Stimulated activated CD4-positive, alpha-beta T cell treated with anti-CD3 and anti-CD28 coated beads, TNF-alpha, amount 100 ng/mL, for 48 hours (primary cell): ENCODE measurements at places on chromosomes 4 and X.

DNA sequence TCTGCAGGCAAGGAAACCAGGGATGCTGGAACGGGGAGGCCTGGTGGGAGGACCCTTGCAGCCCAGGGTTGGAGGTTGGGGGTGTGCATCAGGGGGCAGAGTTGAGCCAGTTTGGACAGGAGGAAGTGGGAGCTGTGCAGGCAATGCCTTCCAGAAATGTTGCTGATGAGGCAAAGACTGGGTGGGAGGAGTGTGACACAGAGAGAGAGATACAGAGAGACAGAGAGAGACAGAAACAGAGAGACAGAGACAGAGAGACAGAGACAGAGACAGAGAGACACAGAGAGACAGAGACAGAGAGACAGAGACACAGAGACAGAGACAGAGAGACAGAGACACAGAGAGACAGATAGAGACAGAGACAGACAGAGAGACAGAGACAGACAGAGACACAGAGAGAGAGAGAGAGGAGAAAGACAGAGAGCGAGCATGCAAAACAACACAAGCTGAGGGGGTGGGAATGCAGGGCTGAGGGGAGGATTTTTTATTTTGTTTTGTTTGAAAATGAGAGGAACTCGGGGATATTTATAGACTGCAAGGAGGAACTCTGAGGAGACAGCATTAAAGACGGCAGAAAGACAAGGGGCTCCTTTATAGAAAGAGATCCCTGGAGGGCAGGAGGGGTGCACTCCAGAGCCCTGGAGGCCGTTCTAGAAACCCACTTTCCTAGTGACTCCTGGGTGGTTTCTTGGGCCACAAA, 1.9 kb upstream of the HAUS3 start:
- DNase-seq: no peak

DNA sequence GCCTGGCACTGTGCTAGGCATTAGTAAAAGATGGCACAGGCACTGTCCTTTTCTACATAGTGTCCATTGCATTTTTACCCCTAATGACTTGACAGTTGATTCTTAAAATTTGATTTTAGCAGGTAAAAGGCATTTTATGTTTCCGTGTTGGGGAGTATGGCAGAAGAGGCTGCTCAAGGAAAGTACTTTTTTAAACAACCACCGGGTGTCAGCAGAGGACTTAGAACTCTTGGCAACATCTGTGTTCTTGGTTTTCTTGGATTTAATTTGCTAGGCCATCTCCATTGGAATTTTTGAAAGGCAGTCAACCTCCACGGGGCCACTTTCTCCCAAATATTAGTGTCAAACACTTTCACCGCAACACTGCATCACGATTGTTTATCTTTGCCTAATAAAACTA, 102.9 kb downstream of the TSPAN7 start:
- no peak for DNase-seq

DNA sequence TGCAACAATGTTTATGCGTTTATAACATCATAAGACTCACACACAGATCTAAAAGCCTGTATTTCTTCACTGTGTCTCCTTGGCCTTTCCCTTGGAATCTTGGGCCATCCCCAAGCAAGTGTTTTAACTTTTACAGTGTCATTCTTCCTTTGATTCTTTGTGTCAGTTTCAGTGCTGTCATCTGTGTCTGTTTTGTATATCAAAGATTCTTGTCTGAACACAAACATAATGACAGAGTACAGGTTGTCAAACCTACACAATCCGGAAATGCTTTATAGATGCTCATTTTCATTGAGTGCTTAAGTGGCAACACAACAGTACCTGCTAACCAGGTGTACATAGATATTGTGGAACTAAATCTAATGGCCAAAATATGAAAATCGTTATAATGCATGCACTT, 1500.0 kb downstream of the TECRL start:
- no peak for DNase-seq

GRCh38 chrX:103663981-103664762, 22.3 kb downstream of the MORF4L2 start:
- DNase-seq: no peak

DNA sequence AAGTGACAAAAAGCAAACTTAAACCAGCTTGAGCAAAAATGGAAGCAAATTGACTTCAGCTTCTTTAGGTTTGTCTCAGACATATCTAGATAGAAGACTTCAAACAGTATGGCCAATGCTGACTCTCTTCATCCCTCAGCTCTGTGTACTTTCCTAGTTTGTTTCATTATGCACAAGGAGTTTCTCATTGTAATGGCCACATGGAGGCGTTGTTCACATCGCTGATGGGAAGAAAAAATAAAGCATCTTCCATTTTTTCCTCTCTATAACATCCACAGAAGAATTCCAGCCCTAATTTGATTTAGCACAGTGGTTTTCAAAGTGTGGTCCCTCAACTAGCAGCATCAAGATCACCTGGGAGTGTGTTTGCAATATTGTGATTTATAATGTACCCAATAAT, 397.5 kb upstream of the PRKX start:
- no peak for DNase-seq

- DNase-seq: no peak
These were observed 82.6 kb upstream of the DHX15 start for GRCh38 chr4:24666816-24667477.

- DNase-seq: no peak
These were observed 13.8 kb downstream of the RNF4 start for GRCh38 chr4:2482693-2483092.

- no peak for DNase-seq
These were observed 605.9 kb upstream of the DIPK2B start for GRCh38 chrX:45806410-45807121.

- DNase-seq: no peak
These were observed 307.3 kb downstream of the RAPGEF2 start for GRCh38 chr4:159410076-159410777.

GRCh38 chrX:109830157-109830703, 97.2 kb upstream of the ACSL4 start:
- no peak for DNase-seq

DNA sequence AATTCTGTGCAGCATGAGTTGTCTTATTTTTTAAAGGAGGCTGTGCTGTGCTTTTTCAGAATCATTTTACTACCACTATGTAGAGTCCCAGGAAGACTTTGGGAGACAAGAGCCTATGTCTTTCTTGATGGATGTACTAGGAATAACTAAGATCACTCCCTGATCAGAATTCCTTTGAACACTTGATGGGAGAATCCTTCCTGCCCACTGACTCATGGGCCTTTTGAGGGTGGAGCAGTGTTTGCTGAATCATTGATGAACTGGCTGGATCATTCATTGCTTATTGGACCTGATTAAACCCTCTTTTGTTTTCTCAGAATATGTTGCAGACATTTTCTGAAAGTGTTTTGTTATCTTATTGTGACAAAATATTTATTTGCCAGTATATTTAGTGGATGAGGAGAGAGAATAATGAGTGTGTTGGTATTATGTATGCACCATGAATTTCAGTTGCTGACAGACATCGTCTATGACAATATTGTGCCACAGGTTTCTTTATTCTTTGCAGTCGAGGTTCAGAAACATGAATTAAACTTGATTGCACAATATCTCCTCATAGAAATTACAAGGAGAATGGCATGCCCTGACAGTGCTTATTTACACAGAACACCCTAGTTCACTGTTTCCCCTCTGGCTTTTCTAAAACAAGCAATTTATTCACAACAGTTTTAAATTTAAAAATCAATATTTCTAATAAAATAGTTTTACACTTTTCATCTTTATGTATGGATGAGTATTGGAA, 36.3 kb downstream of the POU4F2 start:
- no peak for DNase-seq

GRCh38 chr4:131304686-131305085, 1844.4 kb upstream of the PCDH10 start:
- DNase-seq: no peak

GRCh38 chr4:102536768-102537167, 35.6 kb downstream of the NFKB1 start:
- no peak for DNase-seq

DNA sequence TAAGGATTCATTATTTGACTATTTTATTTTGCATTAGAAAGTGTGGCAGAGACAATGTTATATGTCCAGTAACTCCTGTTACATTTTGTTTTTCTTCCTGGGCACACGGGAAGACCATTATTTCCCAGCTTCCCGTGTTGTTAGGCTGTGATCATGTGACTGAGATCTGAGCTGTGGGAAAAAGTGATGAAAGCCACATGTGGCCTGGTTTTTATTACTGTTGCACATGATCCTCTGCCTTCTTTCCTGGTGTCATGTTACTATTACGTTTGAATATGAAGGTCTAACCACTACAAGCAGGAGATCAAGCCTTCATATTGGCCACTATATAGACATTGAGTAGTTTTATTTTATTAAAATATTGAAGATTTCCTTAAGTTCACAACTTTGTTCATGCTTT, 28.2 kb upstream of the MID1 start:
- no peak for DNase-seq

DNA sequence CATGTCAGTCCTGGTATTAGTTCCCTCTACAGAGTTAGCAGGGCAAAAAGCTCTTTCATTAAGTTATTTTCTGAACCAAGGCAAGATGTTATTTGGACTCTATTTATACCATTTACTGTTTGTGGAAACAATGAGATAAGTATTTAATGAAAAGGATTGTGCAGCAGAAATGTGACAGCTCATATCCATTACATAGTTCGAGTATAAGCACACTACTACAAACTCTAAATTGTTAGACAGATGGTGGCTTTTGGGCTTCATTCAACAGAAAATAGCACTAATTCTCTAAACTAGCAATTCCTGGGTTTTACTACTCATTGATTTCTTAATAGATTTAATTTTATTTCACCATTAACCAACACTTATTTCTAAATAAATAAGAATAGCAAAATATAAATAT, 95.2 kb upstream of the ANK2 start:
- DNase-seq: no peak

DNA sequence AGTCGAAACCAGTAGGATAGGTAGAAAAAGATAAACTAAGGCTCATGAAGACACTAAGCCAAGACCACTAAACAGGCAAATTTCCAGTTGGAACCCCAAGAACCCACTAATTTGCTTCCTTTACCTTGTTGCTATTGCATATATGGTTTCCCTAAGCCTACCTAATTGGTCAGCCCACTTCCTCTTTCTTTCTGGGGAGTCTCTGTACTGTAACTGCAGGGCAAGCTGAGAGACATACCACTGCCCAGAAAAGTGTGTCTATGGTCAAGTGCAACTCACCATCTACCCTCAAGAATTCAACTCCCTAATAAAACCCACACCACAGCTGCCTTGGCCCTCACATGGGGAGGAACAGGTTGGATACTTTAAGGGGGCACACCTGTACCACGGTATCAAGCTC, 28.6 kb downstream of the IDS start:
- DNase-seq: no peak

DNA sequence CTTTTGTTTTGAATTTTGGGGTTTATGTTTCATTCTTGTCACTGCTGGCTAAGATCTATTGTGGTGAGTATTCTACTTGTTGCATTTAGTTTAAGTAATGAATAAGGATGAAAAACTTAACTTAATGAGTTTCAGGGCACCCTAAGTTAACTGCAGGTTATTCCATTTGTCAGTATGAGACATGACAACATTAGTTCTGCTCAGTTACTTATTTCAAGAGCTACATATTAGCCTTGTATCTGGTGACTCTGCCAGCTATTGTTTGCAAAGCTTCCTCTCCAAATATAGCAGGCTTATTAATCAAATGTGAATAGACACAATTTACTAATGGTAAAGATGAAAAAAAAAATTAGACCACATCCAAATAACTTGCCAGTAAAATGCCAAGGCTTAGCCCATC, 567.1 kb downstream of the IL15 start:
- no peak for DNase-seq

- DNase-seq: no peak
These were observed 2733.7 kb downstream of the PCDH7 start for GRCh38 chr4:33453916-33454315.

- DNase-seq: no peak
These were observed 492.3 kb downstream of the MAGEE1 start for GRCh38 chrX:76919761-76920160.

DNA sequence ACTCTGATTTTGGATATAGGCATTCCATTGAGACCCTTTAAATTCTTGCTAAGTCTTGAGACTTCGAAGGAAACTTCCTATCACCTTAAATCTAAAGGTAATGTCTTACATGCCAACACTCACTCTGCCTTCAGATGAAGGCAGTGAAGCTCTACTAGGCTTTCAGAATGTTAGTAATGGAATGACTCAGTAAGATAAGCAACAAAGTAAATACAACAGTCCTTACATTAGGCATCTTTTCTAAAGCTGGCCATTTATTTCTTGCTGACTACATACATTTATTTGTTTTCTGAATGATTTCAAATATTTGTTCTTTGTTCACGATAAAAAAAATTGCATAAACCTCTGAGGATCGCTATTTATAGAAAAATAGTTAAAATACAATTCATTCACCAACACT, 43.5 kb downstream of the ASIC5 start:
- no peak for DNase-seq

- DNase-seq: no peak
These were observed 46.6 kb downstream of the MAP7D3 start for GRCh38 chrX:136204571-136204970.

DNA sequence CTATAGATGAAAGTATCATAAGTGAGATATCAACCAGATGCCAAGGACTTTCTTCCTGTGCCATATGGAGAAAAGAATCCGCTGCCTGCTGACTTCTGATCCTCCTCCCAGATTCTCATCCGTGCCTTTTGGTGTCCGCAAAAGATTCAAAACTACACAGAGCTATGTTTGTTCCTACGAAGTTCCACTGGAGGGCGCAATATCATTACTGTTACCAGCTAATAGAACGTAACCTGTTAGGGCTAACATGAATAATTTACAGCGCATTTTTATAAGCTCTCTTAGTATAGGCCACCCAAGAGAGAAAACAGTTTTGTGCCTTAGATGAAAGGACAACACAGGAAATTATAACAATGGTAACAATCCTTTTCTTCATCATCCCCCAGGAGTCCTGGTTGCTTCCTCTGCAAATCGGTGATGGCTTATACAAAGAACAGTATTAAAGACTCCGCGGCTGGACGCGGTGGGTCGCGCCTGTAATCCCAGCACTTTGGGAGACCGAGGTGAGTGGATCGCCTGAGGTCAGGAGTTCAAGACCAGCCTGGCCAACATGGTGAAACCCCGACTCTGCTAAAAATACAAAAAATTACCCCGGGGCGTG, 22.8 kb upstream of the CENPVL3 start:
- DNase-seq: no peak
